ENCODE measurements at places on chromosomes 13 and 19.

DNA sequence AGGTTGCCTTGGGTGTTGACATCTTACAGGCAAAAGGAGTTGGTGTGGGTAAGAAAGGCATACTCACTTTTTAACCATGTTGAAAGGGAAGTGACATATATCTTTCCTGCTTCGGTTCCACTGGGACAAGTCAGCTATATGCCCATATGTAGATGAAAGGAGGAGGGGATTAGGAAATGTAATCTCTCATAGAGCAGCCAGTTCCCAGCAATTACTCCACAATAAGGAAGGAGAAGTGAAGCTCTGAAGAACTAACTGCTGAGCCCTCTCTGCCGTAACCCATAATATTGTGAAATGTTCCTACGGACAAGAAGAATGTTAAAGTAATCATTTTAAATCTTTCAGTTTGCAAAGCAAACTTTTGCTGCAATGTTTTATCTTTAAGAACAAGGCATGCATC, 82.2 kb downstream of the EDNRB start:
- no peak for DNase-seq

- DNase-seq, result no peak
These were observed 374.8 kb downstream of the KLF12 start for GRCh38 chr13:73759434-73759833.

DNA sequence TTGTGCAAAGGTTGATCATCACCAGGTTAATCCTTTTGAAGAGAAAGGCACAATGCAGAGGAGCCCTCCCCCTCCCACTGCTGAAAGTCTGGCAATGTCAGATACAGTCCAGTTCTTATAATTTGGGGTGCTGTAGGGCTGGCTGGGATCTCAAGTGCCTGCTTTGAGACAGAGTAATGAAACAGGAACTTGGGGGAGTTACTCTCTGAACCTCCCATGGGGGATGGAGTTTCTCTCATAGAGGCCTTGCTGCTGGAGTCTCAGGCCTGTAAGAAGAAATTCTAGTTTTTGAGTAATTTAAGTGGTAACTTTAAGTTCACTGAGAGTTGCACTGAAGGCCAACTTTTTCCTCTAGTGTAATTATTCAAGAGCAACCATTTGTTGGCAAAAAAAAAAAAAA, 410.5 kb downstream of the KCNRG start:
- DNase-seq, result no peak

GRCh38 chr19:45597425-45598111, 4.4 kb downstream of the GPR4 start:
- no peak for DNase-seq

DNA sequence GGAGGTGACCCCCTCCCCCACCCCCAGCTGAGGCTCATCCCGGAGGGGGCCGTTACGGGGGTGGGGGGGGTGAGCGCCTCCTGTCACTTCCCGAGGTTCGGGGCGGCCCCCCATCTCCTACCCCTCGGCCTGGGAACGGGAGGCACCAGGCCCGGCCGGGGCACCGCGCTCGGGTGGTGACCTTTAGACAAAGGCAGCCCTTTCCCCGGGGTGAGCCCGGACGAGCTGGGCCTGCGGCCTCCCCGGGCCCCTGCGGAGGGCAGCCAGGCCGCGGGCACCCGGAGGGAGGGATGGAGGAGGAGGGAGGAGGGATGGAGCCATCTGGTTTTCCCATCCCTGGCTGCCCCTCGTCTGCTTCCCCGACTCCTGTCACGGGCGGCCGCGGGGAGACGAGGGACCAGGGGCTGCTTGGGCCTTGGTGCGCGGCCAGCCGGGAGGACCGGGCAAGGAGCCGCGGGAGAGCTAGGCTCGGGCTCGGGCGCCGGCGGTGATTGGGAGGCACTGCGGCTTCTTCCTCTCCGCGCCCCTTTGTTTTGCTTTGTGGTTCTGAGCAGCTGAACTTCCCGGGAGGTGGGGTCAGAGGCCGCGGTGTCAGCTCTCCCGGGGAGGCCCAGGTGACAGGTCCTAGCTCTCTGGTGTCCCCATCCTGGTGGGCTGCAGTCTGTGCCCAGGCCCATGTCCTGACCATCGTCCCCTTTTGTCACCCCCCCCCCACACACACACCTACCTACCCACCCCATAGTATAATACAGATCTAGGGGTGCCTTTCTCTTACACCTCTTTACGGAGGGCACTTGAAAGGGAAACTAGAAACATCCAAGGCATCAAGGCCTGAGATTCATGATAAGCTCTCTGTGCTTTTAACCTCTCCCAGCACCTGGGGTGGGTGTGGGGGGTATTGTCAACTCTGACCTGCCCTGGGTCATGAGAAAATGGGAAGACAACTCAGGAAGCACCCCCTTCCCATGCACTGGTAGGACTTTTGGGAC, 1.3 kb downstream of the BICRA start:
- DNase-seq, result no peak

GRCh38 chr19:43329989-43330388, 23.5 kb upstream of the CD177 start:
- DNase-seq, result no peak

DNA sequence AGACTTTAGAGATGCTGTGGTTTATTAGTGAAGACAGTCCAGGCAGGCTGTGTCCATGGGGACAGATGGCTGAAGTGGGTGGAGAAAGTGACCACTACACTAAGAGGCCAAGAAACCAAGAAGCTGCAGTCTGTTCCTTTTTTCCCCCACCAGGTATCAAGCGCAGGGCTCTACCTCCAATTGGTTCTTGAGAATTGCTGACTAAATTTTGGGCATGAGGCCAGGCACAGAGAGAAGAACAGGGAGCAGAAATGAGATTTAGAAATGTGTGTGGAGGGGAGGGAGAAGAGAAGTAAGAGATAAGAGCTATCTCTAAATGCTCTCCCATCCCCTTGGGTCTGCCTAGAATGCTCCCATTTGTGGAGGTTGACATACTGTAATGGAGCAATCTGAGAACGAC, 12.3 kb upstream of the CYSLTR2 start:
- DNase-seq, result no peak

DNA sequence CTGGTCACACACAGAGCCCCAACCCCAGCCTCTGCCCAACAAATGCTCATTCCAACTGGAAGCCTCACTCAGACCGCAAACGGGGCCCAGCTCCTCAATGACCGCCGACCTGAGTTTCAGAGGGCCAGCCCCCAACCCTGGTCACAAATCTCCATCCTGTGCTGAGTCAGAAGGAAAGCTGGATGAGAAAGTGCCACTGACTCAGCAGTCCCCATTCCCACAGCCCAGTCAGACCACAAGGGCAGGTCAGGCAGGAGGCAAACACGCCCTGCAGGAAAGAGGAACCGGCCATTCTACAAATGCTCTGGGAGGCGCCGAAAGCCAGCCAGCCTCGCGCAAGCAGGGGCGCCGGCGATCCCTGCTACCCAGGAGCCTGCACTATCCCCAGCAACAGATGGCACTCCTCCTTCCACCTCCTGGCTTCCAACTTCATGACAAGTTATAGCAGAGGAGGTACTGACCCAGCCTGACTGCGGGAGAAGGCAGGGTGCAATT, 14.1 kb upstream of the PRKD2 start:
- DNase-seq, result no peak

- DNase-seq, result no peak
These were observed 1.1 kb downstream of the ZNF570 start for GRCh38 chr19:37470216-37470615.

GRCh38 chr13:49063497-49063896, 87.8 kb downstream of the FNDC3A start:
- no peak for DNase-seq

DNA sequence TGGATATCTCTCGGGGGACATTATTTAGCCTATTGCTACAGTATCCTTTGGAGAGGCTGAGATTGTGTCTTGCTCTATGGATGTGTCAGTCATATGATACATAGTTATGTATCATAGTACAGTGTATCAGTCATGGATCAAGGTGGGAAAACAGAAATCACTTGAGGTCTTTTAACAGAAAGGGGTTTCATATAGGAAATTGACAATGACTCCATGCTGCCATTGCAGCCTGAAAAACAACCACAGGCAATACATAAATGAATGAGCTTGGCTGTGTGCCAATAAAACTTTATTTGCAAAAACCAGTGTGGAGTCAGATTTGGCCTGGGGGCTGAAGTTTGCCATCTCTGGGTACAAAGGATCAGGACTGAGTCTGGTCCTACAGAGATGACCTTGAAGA, 35.4 kb downstream of the COLGALT1 start:
- no peak for DNase-seq

DNA sequence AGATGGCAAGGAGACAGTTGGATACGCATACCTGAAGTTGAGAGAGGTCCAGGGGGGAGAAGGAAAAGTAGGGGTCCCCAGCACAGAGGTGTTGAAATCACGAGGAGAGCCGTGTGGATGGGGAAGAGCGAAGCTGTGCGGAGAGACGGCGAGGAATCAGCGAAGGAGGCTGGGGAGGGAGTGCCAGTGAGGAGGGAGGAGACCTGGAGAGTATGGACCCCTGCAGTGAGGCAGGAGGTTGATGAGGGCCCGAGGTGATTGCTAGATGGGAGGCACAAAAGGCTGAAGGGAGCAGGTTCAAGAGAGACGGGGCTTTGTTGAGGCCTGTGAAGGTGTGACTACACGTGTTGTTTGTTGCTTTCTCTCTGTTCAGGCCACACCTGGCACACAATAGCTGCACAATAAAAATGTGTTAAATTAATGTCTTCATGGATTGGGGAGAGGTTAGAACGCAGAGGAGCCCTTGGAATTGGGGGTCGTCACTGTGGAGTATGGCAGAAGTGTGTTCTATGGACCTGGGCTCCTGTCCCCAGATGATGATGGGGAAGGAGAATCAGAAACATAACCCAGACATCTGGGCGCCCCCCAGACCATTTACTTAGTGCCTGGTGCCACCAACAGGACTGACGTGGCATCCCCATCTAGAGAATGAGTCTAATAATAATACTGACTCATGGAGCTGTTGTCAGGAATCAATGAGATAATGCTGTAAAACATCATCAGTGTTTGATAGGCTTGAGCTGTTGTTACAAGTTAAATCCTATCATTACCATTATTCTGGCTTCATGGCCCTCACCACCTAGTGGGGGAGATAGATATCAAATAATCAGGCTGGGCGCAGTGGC, 137.5 kb downstream of the SIPA1L3 start:
- DNase-seq, result no peak

- no peak for DNase-seq
These were observed 16.7 kb upstream of the SPART start for GRCh38 chr13:36362914-36363313.

DNA sequence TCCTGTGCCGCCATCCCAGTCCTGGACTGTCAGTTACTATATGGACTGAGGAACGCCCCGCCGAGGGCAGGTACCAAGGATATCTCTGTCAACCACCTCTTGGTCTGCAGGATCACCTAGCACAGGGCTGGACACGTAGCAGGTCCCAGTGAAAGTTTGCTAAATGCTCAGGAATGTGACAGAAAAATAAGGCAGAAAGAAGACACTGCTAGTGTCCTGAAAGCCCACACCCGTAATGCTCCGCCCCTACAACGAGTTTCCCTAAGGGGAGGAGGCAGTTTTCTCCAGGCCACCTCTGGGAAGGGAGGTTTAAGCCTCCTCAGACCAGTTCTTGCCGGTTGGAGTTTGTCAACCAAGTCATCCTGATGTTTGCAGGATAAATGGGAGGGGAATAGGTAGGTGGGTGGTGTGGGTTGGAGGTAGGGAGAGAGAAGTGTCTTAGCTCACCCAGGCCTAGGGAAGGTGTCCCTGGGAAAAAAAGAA, 1.7 kb upstream of the SERTAD3 start:
- DNase-seq, result no peak

DNA sequence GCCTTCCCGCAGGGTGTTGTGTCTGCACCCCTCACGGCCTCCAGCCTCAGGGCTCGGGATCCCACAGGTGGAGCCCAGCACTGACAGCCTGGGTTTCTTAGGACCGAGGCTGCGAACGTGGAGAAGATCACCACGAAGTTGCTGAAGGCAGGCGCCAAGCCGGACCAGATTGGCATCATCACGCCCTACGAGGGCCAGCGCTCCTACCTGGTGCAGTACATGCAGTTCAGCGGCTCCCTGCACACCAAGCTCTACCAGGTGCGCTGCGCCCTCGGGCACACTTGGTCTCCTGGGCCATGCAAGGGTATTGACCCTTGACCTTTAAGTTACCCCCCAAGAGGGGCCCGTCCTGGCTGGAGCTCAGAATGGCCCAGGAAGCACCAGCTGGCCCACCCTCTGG, 29.0 kb downstream of the UPF1 start:
- DNase-seq, result no peak

DNA sequence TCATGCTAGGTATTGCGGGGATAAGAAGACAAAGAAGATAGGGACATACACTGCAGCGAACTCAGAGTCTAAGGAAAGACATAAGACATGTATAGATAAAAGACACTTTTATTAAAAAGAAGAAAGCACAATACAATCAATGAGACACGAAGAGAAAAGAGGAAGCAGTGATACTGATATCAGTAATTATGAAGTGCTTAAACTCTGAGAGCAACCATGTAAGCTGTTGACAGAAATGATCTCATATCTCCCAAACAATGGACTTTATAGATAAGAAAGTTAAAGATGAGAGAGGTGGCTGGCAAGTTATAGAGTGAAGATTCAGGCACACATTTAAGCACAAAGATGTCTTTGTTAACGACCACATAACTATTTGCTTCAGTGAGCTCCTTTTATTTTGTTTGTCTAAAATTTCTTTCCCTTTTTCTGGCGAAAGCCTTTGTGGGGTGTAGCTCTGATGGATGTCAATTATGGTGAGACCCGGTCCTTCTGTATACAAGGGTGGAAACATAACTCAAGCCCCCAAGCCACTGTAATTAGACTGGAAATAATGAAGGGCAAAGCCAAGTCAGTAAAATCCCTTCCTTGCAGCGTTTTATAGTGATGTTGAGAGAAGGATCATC, 818.0 kb upstream of the SLC10A2 start:
- DNase-seq, result no peak

- DNase-seq, result no peak
These were observed 5.3 kb downstream of the SIX5 start for GRCh38 chr19:45763691-45764294.

DNA sequence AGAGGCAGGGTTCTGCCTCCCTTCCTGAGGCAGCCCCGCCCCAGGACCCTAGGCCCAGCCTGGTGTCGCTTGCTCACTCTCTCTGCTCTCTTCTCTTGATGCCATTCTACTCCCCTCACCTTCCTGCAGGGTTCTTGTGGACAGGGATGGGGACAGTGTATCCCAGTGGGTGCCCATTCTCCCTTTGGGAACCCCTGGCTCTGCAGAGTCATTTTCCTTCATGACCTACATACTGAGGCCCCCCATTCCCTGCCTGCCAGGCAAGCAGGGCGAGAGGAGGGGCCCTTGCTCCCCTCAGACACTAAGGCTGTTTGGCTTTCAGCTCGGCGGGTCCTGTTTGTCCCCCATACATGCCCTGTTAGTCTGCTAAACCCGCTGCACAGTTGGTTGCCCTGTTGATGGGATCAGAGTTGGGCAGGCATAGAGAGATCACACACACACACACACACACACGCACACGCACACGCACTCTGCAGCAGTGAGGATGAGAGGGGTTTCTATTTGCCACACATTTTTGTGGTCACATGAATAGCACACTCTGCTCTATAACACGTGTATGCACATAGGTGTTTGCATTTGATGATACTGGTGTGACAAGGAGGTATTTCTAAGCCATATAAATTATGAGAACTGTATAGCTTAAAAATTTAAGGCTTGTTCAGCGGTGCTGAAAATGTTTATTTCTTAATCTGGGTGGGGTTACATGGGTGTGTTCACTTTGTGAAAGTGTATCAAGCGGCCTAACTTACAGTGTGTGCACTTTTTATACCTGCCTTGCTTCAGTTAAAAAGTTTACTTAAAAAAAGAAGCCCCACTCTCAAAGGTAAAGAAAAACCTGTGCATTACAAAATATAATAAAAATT, 20.3 kb downstream of the NFIX start:
- no peak for DNase-seq
